ENCODE measurements at places on chromosomes 13 and 19.

GRCh38 chr19:30001301-30001700 is 59.3 kb downstream of the URI1 start:
- no peak for DNase-seq

- no peak for DNase-seq
Measured at GRCh38 chr13:89267734-89268133, 1596.6 kb downstream of the SLITRK5 start.

GRCh38 chr19:35748106-35749020 is at the start of gene LIN37:
TSS of gene LIN37 (plus strand) at chr19:35748576. CDS start at chr19:35748725, 149 bp downstream.
- DNase-seq, result peak; percentile 99

DNA sequence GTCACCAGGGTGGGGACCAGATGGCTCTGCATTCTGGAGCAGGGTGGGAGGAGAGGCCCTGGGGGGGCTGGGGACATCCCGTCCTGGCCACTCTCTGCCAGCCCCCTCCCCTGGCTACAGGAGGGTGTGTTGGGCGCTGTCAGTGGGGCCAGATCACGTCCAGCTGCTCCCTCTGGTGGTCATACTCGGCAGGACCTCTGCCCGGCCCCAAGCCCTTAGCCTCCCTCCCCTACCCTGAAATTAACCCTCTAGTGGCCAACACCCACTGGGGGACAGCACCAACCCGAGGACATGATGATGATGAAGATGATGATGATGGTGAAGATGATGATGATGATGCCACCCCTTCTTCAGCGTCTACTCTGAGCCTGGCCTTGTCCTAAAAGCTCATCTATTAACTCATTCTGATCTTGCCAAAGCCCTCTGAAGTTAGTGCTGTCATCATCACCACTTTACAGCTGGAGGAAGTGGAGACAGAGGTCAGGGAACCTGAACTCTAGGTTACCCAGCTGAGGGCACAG is 590 bp upstream of the LGI4 start:
- DNase-seq, result peak; percentile 91

DNA sequence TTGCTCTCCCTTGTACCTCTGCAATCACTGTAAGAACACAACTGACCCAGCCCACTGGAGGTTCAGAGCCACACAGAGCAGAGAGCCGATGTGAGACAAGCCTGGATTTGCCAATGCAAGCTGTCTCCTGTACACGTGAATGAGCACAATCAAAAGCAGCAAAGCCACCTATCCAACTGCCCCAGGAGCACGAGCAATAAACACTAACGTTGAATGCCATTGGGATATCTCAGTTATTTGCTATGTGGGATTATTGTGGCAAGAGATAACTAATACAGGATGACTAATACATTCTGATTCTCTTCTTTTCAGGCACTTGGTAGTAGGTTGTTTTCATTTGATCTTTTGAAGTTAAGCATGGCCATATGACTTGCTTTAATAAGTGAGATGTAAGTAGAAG is 85.2 kb upstream of the FAM216B start:
- DNase-seq, result no peak

GRCh38 chr13:112839356-112840105 is 129.5 kb upstream of the MCF2L start:
- DNase-seq, result no peak

GRCh38 chr13:49319551-49319950 is 71.8 kb downstream of the CDADC1 start:
- no peak for DNase-seq

- no peak for DNase-seq
Measured at GRCh38 chr19:53942001-53942786, 20.5 kb upstream of the CACNG8 start.

DNA sequence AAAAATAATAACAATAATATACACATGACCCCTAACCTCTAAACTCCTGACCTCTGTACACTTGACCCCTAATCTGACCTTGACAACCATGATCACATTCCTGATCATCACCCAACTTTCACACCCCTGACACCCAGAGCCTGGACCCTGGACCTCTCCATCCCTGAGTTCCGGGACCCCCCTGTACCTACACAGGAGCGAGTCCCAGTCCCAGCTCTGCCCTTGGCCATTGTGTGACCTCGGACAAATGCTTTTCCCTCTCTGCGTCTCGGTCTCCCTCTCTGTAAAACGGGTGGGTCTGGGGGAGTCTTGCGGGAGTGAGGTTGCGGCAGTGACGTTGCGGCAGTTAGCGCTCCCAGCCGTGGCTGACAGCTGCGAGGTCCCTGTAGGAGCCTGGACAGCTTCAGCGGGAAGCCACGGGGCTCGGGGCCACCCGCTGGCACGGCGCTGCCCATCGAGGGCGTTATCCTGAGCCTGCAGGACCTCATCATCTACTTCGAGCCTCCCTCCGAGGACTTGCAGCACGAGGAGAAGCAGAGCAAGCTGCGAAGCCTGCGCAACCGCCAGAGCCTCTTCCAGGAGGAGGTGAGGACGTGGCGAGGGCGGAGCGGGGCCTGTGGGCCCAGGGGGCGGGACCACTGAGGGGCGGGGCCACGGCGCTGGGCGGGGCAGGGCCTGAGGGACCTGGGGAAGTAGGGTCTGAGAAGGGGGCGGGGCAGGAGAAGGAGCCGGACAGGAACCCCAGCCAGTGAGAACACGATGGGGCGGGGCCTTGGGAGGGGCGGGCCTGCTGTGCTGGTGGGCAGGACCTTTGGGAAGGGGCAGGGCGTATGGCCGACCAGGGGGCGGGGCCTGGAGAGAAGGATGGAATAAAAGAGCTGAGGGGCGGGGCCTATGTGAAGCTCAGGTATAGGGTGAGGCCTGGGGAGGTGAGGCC is 19.2 kb downstream of the RYR1 start:
- no peak for DNase-seq

- DNase-seq, result no peak
Measured at GRCh38 chr19:41529484-41530183, 46.3 kb upstream of the CEACAM21 start.

DNA sequence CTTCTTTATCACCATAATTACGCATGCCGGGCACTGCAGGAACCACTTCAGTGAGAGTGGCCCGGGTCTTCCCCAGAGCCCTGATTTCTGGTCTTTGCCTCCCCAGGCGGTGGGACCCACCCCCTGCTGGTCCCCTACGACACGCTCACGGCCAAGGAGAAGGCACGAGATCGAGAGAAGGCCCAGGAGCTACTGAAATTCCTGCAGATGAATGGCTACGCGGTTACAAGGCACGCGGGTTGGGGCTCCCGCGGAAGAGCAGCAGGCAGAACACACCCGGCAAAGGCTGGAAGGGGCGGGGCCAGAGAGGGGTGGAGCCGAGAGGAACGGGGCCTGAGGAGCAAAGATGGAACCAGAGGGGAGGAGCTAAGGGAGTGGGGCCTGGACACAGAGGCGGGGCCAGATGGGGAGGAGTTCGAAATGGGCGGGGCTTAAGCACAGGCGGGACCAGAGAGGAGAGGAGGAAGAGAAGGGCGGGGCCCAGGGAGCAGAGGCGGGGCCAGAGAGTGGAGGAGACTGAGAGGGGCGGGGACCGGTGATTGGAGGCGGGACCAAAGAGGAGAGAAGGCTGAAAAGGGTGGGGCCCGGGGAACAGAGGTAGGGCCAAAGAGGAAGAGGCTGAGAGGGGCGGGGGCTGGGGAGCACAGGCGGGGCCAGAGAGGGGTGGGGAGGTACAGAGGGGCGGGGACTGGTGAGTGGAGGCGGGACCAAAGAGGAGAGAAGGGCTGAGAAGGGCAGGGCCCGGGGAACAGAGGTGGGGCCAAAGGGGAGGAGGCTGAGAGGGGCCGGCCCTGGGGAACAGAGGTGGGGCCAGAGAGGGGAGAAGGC is 73.4 kb downstream of the RYR1 start:
- DNase-seq, result peak; percentile 78

GRCh38 chr19:43639519-43640423 is at the start of gene CADM4:
TSS of gene CADM4 (minus strand) at chr19:43639850. CDS start at chr19:43639790, 60 bp downstream.
- DNase-seq, result peak; percentile 47

DNA sequence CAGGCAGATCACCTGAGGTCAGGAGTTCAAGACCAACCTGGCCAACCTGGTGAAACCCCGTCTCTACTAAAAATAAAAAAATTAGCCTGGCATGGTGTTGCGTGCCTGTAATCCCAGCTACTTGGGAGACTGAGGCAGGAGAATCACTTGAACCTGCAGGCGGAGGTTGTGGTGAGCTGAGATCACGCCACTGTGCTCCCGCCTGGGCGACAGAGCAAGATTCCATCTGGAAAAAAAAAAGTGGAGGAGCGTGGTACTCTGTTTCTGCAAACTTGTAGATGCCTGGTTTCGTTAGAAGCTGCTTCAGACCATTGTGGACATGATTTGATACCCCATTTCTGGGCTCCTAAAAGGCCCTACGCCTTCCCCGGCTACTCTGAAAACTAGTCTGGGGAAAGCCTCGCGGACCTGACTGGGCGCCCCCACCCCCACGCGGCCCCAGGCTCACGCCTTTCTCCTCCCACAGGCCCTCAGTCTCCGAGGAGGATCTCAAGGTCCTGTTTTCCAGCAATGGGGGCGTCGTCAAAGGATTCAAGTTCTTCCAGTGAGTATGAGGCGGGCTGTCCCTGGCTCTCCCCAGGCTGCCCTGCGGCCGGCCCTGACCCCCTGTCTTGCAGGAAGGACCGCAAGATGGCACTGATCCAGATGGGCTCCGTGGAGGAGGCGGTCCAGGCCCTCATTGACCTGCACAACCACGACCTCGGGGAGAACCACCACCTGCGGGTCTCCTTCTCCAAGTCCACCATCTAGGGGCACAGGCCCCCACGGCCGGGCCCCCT is 11.5 kb downstream of the PLPPR3 start:
- DNase-seq, result no peak

GRCh38 chr13:32125751-32126150 is 94.2 kb downstream of the FRY start:
- no peak for DNase-seq

GRCh38 chr19:542173-542866 is 1.5 kb upstream of the GZMM start:
- DNase-seq, result no peak

GRCh38 chr13:38766799-38767198 is 79.9 kb downstream of the FREM2 start:
- DNase-seq, result no peak

- no peak for DNase-seq
Measured at GRCh38 chr19:55275851-55276719, 3.8 kb downstream of the HSPBP1 start.

DNA sequence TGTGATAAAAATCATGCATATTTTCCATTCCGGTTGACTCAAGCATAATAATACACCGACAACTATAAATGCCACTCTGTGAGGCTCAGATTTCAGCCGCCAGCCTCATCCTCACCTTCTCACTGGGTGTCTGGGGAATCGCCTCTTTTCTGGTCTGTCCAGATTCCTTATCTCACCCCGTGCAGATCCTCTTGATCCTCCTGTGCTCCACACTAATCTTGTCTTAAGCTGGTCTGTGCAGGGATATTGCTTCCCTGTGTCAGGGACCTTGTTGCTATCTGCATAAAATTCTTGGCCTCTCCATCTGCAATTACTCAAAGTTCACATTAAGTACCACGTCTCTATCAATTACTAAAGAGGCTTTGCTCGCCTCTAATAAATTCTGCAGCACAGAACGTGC is 116.6 kb upstream of the SPACA7 start:
- DNase-seq, result no peak

GRCh38 chr19:33902802-33903488 is 106.3 kb downstream of the KCTD15 start:
- DNase-seq, result no peak

GRCh38 chr13:44758630-44759383 is 182.7 kb upstream of the TSC22D1 start:
- no peak for DNase-seq

- no peak for DNase-seq
Measured at GRCh38 chr19:29569038-29569911, 36.8 kb upstream of the POP4 start.

DNA sequence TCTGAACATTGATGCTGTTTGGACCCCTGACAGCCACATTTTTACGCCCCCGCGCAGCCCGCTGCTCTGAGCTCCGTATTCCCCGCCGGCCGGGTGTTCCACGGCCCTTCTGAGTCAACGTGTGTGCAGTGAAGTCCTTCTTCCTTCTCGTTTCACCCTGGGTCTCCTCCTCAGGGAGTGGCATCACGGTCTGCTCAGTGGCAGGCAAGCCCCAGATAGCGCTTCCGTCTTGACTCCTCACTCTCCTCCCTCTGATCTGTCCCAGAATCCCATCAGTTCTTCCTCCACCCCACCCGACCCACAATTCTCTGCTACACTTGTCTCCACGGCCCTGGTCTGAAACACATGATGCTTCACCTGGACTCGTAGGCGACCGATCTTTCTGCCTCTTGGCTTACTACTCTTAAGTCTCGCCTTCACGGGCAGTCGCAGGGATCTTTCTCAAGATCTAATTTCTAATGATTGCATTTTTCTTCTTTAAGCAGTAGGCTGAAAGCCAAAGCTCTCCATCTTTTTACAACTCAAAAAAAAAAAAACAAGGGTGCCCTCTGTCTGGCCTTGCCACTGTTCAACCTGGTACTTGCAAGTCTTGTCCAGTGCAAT is 33.9 kb downstream of the CCNE1 start:
- DNase-seq, result peak; percentile 42

DNA sequence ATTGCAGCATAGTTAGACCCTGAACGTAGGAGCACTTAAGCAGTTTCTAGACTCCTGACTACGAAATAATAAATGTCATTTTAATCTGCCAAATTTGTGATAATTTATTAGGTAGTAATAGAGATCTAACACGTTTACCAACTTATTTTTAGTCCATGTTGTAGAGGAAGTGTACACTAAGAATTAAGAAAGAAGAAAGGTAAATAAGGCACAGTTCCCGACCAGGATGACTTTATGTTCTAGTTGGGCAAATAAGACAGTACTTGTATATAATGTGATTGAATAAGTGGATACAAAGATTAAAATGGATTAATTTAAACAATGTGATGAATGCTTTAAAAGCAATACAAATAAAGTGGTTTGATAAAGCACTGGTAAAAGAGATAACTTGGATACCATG is 1306.2 kb upstream of the PCDH20 start:
- no peak for DNase-seq

- DNase-seq, result no peak
Measured at GRCh38 chr13:44711706-44712105, 135.6 kb upstream of the TSC22D1 start.

DNA sequence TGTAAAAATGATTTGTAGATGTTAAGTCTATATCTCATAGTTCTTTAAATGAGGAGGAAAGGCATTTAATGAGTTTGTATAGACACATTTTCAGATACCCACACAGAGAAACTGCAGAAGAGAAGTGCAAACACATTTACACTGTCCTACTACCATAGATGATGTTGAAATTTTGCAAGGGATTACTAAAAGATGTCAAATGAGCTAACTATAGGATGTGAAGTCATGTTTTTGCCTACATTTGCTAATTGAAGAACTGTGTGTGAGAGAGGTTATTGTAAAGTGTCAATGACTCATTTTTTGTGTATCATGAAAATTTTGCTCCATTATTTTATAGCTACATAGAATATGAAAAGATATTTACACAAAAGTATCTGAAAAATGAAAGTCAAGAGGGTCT is 178.9 kb downstream of the ITGBL1 start:
- DNase-seq, result no peak

- DNase-seq, result no peak
Measured at GRCh38 chr13:32415019-32415418, 12.9 kb downstream of the N4BP2L1 start.

DNA sequence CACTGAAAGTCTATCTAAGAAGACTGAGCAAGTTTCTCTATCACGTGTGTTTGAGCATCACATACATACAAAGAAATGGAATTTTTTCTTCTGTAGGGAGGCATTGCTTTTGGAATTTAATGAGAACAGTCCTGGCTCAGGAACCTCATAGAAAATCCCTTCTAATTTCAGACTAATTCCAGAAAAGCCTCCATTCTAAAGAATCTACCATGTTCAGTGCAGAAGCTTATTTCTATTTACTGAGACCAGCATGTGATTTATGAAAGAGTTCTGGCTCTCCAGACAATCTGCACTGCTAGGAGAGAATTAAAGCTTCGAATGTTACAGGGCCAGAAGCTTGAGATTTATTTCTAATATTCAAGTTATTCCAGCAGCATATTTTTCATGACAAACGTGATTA is 186.8 kb downstream of the TBC1D4 start:
- no peak for DNase-seq
